ENCODE measurements at places on chromosomes 12 and 14. TPM values are rescaled to one million over a fixed set of nuclear protein-coding genes. Genes with fewer than 3 reads are reported as not detected.

CMKLR1 gene
- not detected for polyA plus RNA-seq

PIANP gene
- polyA plus RNA-seq: 29.7 TPM

SOS2 gene
- polyA plus RNA-seq: 9.9 TPM

SCN8A gene
- 30.8 TPM for polyA plus RNA-seq

HELB gene
- polyA plus RNA-seq: not detected

HOXC11 gene
- not detected for polyA plus RNA-seq

INHBE gene
- polyA plus RNA-seq: 0.65 TPM

ATG2B gene
- polyA plus RNA-seq: 11.8 TPM

KITLG gene
- 181 TPM for polyA plus RNA-seq

KCNA5 gene
- 1.7 TPM for polyA plus RNA-seq

ULK1 gene
- polyA plus RNA-seq: 2.3 TPM

TAS2R19 gene
- 2.3 TPM for polyA plus RNA-seq

Measured in Purkinje cell (primary cell).